ENCODE measurements at places on chromosomes 2 and 18.

DNA sequence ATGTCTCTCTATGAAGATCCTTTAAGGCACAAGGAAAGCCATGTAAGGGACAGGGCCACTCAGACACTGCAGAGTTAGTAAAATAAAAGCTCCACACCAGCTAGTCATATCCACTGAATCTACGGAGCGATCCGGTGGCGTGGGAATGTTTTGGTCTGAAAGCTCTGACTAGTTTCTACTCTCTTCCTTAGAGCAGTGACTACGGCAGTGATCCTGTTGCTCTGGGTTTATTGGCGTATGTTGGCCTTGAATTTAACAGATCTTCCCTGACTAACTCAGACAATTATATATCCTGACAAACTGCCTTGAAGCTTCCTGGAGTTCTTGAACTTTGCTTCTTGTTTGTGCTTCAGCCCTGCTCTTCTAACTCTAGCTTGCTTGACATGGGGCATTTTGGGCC, 115.3 kb upstream of the FZD5 start:
- no peak for DNase-seq

GRCh38 chr2:219566640-219567039, 4.7 kb downstream of the OBSL1 start:
- DNase-seq: no peak

DNA sequence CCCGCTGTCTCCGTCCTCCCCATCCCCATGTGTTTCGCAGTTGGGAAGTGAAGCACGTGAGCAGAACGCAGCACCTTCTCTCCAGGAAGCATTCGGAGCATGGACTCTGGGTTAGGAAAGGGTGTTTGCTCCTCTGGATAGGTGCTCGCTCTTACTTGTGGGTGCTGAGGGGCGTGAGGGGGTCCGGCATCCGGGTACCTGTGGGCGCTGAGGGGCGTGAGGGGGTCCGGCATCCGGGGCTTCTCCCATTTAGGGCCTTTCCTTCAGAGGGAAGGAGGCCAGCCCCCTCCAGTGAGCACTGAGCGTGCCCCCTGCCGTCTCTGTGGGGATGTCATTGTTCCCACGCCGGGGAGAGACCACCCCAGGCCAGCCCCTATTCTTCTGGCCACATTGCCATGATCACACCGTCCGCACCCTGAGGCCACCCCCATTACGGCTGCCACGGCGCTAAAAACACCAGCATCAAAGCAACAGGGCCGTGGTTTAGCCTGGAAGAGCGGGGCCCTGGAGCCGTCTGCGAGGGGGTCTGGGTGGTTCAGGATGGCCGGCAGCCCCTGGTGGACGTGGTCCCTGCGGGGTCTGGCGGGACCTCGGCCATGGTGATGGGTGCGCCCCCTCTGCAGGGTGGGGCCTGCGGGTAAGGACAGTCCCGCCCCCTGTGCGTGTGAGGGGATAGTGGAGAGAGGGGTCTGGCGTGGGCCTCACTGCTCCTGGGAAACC, 41.0 kb downstream of the NFATC1 start:
- no peak for DNase-seq

- peak; percentile 48 for DNase-seq
Observed at GRCh38 chr2:120210270-120210693, 12.9 kb downstream of the TMEM185B start.

DNA sequence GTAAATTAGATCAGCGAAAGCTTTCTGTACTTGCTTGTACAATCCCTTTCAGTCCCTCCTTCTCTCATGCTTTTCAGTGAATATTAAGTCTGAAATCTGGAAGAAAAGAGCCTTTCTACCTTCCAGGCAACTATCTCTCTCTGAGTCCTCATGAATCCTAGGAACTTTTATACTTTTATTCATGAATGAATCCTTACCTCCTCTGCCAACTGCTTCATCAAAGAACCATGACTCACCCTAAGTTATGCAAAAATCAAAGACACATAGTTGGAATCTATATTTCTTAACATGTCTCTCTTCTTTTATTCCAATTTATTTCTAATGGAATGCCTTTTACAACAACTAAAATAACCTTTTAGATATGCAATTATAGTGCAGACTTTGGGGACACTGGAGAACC, 394.2 kb downstream of the CLIP4 start:
- no peak for DNase-seq

DNA sequence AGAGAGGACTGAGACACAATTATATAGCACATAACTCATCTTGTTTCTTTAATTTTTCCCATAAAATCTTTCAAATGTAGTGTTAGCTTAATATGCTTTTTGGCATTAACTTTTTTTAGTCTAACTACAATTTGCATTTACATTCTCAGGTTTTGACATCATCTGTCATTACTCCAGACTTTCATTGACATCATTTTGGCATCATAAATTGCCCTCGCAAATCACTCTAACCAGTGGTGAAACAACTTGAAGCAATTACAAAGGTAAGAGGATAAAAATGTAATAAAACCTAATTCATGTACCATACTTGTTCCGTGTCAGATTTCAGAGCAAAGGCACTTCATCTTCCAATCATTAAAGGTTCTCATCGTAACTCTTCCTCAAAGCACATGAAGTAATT, 41.4 kb downstream of the RFX8 start:
- no peak for DNase-seq

GRCh38 chr2:23363268-23363667, 21.7 kb upstream of the KLHL29 start:
- no peak for DNase-seq

DNA sequence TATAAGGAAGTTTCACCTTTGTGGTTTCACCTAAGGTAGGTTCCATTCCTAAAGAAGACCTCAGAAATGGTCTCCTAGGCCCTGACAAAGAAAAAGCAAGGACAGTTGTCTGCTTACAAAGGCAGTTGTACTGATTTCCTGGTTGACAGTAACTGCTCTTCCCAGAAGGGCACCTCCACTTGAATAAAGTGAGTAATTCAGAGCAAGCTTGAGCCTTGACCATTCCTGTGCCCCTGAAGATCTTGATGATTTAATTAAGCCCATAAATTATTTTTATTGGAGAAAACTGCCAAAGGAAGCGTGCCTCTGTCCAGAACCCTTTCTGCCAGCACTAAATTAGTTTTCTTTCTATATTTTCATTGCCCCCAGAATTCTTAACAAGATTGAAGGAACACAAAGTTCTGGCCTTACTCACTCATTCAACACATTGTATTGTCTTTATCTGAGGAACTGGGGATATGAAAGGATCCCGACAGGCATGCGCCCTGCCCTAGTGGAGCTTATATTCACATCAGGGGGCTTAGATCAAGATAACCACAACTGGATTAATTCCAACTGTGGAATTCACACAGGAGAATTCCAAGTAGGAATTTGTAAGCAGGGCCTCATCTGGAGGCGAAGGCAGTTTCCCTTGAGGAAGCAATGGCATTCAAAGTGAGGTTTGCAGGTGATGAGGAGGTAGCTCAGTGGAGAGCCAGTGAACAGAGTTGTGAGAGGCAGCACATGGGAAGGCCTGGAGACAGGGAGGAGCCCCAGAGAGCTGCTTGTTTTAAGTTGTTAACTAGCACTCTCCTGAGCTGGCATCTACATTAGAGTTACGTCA, 21.2 kb downstream of the PTRHD1 start:
- DNase-seq: no peak

- DNase-seq: no peak
Observed at GRCh38 chr2:131081190-131081589, 12.1 kb downstream of the FAM168B start.

DNA sequence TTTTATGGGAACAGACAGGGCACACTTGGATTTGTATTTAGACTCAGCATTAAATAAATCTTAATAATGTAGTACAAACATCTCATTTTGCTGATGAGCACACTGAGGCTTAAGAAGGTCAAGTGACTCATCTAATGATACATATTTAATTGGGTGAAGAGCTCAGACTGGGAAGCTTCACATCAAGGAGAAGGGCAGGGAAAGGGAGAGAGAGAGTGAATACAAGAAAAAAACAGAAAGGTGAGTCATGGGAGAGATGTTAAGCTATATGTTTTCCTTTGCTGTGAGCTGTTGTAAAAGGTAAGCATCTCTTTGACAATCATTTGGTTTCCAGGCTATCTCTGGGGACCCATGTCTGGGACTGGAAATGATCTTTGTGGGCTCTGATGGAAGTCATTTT, 277.8 kb downstream of the SETBP1 start:
- no peak for DNase-seq

GRCh38 chr2:75053484-75054112, 95.2 kb downstream of the POLE4 start:
- no peak for DNase-seq

DNA sequence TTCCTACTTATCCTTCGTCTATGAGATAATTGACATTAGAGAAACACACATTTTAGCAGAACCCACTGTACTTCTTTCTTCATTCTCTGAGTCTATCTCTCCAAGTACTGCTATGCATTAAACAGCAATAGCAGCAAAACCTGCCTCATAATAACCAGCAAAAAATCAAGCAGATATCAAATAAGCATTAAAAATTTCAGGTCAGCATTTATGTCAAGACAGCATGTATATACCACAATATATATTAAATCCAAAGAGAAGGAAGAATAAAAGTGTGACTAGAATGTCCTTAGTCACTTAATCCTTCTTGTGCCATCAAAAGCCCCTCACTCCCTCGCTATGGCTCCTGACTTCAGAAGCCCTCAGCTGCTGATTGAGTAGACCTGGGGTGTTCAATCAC, 131.3 kb downstream of the MGAT5 start:
- no peak for DNase-seq

- no peak for DNase-seq
Observed at GRCh38 chr2:100677611-100678185, 114.9 kb downstream of the PDCL3 start.

GRCh38 chr2:176246331-176246730, 22.9 kb upstream of the MTX2 start:
- no peak for DNase-seq

DNA sequence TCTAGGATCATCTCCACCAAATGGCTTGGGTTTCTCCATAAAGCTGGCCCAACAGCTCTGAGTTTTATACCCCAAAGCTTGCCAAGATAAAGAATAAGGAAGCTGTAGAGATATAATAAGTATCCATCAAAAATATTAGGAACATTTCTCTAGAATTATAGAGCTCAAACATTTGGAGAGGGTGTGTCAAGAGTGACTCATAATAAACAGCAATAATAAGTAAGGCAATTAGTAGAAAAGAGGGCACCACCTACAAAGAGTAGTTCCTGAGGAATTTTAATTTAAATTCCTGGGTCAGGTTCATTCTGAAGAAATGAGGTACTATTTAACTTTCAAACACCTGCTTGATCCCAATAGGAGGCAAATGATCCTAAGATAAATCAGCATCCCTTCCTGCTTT, 41.4 kb upstream of the NCKAP5 start:
- no peak for DNase-seq
